ENCODE measurements at places on chromosomes 7 and 10.

DNA sequence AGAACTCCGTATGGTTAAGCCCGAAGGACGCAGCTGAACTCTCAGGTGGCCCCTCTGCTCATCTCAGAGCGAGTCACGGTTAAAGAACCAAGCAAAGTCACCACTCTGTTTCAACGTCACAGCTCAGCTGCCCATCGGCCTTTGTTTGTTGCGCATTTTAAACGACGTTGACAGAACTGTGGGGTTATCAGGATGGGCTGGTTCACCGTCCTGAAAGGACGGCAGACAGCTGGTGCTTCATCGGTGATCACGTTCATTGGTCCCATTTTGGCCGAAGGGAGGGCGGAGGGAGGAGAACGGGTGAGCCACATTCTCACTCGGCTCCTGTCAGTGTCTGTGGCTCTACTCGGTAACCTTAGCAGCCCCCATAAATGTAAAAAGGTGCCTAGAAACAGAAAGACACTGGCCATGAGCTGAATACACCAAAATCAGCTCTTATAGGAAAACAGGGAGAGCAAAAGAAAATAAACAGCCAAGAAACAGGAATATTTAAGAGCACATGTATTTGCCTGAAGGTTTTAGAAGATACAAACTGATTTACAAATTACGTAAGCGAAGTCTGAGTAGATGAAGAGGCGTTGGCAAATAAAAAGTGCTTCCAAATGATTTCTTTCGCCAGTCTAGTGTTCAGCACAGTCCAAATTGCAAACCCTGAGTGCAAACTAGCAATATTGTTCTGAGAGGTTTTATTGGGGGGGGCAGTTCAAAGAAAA lies 8.4 kb downstream of the PRKAG2 start:
- no peak for DNase-seq

GRCh38 chr7:144404946-144405345 lies 1.5 kb upstream of the NOBOX start:
- no peak for DNase-seq

DNA sequence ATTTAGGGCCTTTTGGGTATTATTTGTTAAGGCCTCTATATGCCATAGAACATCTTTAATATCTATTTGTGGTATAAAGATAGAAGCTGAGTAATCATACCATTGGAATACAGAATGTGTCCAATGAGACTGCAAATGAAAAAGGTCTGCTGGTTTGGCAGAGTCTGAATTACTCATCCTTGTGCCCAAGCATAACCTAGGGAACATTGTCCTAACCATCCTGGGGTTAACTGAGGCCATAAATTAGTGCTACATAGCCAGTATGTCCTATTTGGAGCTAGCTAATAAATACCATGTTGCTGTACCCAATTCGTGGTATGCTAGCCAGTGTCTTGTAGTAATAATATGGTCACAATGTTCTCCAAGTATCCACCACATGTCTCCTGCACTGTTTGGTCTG lies 117.1 kb downstream of the ANKRD26 start:
- no peak for DNase-seq

GRCh38 chr10:29926693-29927048 lies 132.7 kb downstream of the JCAD start:
- DNase-seq, result no peak

DNA sequence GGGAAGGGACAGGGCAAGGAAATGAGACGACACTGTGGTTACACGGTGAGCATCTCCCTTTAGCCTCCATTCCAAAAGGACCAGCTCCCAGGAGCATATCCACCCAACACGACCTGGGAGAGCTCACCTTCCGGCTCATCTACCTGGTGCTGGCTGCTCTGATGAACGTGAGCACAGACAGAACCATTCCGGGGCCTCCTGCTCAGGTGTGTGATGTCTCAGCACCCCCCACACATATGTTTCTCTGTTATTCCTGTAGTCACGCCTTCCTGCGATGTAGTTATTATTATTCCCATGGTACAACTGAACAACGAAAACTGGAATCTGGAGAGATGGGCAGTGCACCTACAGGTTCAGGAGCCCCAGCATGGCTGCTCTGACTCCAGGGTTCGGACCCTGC lies 20.5 kb upstream of the GPR26 start:
- DNase-seq, result no peak

GRCh38 chr10:6045878-6046772 lies 16.0 kb downstream of the IL2RA start:
- DNase-seq, result no peak

- DNase-seq, result no peak
These were observed 253.2 kb upstream of the C7orf33 start for GRCh38 chr7:148337246-148337965.

- DNase-seq, result no peak
These were observed 248.4 kb upstream of the HGF start for GRCh38 chr7:82018226-82018625.

DNA sequence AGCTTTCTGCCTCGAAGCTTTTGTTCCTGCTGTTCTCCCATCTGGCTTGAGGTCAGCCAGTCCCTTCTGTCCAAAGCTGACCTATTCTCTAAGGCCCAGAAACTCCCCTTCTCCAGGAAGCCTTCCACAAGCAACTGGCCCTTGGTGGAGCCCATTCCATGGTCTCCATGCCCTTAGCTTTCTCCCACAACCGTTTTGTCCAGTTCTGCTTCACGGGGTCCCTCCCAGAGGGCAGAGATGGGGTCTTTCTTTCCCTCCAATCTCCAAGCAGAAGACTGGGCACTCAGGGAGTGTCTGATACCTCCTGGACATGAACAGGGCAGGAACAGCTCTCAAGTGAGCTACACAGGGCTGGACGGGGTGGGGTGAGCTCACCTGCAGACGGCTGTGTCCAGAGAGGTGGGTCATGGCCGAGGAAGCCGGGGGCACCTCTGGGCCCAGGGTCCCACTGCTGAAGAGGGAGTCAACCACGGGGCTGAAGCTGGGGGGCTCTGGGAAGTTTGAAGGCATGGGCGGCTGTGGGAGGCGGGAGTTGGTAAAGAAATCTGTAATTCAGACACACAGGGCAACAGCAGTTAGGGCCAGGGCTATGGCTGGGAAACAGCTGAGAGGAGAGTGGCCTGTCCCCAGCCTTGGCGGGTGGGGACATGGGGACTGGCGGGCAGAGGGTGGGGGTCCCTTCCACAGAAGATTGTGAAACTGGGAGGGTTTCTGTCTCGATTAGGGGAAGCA lies 20.9 kb upstream of the TBL2 start:
- DNase-seq, result no peak

DNA sequence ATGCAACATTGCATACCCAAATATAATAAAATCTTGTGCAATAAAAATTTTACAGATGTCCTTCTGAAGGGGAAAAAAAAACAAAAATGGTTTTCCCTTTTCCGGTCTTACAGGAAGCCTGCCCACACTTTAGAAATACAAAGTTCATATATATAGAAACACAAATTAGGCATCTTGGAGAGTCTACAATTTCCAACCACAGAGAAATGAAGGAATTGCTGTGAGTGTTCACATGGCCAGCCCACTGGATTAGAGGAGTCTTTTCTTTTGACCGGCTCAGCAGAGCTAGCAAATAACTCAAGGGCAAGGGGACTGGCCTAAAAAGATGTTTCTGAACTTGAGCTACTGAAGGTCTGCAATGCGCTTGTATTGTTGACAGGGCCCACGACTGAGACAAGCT lies 92.4 kb downstream of the GLI3 start:
- DNase-seq, result no peak

DNA sequence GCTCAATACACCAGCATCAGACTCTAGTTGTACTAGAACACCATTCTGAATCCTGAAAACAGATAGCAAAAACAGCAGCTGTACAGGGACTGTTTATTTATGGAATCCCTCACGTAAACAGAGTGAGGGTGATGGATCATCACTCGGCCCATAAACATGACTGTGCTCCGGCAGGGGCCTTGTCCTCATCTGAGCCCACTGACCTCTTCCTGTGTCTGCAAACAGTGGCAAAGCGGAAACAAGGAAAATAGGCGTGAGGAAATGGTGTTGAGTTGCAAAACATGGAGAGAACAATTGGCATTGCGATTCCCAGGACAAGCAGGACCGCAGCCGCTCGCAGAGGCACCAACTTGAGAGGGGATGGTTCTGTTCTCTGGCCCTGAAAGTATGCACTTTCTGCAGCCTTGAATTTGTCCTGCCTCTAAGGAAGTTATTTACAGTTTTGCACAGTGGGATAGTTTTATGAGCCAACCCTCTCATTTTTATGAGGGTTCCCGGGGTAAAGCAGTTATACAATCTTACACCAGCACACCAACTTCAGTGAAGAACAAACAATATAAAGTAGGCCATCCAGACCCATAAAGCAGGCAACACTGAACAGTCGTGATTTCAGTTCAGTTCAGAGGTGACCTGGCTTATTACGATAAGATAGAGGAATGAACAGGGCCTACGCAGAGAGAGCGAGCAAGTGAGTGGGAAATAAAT lies 248.0 kb upstream of the FZD8 start:
- DNase-seq, result no peak

DNA sequence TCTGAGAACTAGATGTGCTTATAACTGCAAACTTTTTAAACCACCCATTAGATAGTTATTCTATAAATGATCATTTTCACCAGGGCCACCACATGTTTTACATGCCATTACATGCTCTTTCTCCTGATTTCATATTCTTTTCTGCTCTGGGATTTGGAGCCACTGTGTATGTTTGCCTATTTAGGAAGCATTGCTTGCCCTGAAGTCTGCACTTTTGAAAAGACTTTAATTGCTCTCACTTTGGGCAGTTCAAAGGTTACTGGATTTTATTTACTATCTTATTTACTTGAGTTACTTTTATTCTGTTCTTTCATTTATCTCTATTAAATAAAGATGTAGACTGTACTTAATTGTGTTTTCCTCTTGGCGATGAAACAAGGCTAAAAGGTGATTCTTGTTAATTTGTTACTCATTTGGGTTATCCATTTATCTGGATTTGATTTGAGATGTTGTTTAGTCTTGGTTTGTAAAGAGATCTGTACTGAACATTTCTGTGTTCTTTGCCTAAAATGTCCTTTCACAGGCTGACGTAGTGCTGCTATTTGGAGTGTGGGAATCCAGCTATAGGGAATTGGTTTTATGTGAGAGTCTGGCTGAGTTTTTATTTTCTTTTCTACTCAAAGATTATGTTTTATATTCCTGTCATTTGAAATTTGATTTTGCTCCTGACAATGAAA lies 88.8 kb downstream of the SUGCT start:
- DNase-seq, result no peak

DNA sequence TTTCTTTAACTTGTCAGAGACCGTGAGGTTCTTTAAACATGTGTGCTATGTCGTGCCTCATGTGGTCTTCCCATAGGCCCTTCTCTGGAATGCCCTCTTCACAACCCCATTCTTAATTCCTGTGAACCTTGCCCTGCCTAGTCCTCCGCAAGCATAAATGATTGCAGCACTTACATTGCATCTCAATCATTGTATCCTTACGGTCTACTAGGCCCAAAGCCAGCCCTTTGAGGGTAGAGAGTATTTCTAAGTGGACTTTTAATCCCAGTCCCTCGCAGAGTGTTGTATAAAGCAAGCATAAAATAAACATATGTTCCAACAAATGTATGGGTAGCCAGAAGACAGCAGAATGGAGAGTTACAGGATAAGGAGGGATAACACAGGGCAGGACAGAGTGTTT lies 92.1 kb upstream of the FAM133B start:
- no peak for DNase-seq

All from stimulated activated CD4-positive, alpha-beta T cell treated with anti-CD3 and anti-CD28 coated beads, TNF-alpha, amount 100 ng/mL, for 4 hours (primary cell).